Stimulated activated CD8-positive, alpha-beta memory T cell treated with anti-CD3 and anti-CD28 coated beads, Interleukin-7, amount 100 ng/mL, for 48 hours (primary cell): ENCODE measurements at places on chromosomes 12 and 14.

- DNase-seq, result no peak
These were observed 511.9 kb downstream of the TMEM121 start for GRCh38 chr14:106038263-106038662.

GRCh38 chr14:73125746-73126145 lies 10.6 kb upstream of the PSEN1 start:
- DNase-seq, result no peak

DNA sequence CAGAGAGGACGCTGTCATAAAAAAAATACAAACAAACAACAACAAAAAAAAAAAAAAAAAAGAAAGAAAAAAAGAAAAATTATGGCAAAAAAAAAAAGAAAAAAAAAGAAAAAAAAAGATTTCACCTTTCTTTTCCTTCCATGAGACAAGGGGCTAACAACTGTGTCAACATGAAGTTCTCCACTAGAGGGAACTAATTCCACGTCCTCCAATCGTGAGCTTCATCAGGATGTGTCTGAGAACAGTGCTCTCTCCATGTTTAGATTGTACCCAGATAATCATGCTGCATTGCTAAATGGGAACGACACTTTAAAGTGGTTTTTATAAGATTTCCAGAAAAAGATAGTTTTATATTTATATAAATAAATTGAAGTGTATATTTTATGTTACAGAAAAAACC lies 96.2 kb upstream of the PTPRB start:
- DNase-seq, result no peak

DNA sequence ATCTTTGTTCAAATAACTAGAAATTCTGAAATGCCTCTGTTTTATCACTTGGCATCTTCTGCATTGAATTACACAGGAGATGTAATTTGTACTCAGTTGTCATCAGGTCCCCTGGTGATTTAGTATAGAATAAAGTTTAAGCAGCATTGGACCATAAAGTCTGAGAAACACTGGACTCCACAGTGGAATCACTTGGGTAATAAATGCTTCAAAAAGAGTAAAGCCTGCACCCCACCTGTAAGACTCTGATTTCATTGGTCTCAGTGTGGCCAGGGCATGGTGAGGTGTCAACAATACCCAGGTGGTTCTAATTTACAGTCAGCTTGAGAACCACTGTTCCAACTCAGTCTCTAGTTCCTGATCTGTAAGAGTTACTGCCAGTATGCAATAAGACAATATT lies 148.9 kb downstream of the ITPR2 start:
- DNase-seq, result no peak
